ENCODE measurements at places on chromosomes 1 and 21. TPM values are rescaled to one million over a fixed set of nuclear protein-coding genes. Genes with fewer than 3 reads are reported as not detected.

The CDC42BPA gene
- total RNA-seq, result 46.8 TPM

The TAS1R1 gene
- total RNA-seq, result not detected

The TNFAIP8L2 gene
- total RNA-seq, result not detected

The KCNJ15 gene
- total RNA-seq, result 11.6 TPM

The IFNLR1 gene
- total RNA-seq, result 5.8 TPM

The CHAF1B gene
- 1.5 TPM for total RNA-seq

The FGR gene
- total RNA-seq, result 0.50 TPM

The AMY1B gene
- not detected for total RNA-seq

The SPRR2E gene
- total RNA-seq, result 21.5 TPM

The ADCY10 gene
- total RNA-seq, result under 0.01 TPM

The THEMIS2 gene
- total RNA-seq, result 4.1 TPM

The SPRR1A gene
- total RNA-seq, result 9.5 TPM

The GPR52 gene
- 0.34 TPM for total RNA-seq

The KPRP gene
- not detected for total RNA-seq

The MROH9 gene
- not detected for total RNA-seq

The HMCN1 gene
- 1.0 TPM for total RNA-seq

The DYRK1A gene
- 75.5 TPM for total RNA-seq

The CCDC185 gene
- total RNA-seq, result not detected

Data from nasal cavity respiratory epithelium epithelial cell of viscerocranial mucosa (primary cell).